ENCODE measurements at places on chromosomes 4 and X. TPM values are rescaled to one million over a fixed set of nuclear protein-coding genes. Genes with fewer than 3 reads are reported as not detected.

DNA sequence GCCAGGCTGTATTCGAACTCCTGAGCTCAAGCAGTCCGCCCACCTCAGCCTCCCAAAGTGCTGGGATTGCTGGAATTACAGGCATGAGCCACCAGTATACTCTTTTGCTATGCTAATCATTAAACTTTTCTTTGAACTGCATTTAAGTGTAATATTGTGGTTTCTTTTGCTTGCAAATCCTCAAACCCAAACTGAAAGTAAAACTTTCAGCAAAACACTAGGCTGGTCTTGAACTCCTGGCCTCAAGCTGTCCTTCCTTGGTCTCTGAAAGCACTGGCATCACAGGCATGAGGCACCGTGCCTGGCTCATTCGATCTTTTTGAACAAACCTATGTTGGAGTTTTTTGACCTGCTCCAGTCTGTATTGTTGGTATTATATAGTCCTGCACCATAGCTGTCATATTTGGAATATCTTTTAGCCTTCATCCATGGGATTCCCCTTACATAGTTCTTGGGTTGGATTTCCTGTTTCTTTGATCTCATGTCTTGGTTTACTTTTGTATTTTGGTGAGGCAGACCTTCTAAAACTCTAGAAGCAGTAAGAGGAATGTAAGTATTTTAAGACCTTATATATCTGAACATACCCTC is 34.1 kb downstream of the MOB1B start:
- no peak overlapping the region for H3K4me3 ChIP-seq
- H3K4me1 ChIP-seq = peaks cover 3% of the 10 kb centered on the region
- H3K36me3 ChIP-seq = no peaks in the 10 kb centered on the region
- no peaks in the 10 kb centered on the region for H3K27me3 ChIP-seq
- peak; percentile 61 for DNase-seq

- no peak overlapping the region for H3K27ac ChIP-seq
- no peak for DNase-seq
- peaks cover under 1% of the 10 kb centered on the region for H3K4me1 ChIP-seq
- peaks cover 48% of the 10 kb centered on the region for H3K36me3 ChIP-seq
- no peaks in the 10 kb centered on the region for H3K27me3 ChIP-seq
These were observed 39.2 kb upstream of the MSANTD1 start for GRCh38 chr4:3209551-3210325.

DNA sequence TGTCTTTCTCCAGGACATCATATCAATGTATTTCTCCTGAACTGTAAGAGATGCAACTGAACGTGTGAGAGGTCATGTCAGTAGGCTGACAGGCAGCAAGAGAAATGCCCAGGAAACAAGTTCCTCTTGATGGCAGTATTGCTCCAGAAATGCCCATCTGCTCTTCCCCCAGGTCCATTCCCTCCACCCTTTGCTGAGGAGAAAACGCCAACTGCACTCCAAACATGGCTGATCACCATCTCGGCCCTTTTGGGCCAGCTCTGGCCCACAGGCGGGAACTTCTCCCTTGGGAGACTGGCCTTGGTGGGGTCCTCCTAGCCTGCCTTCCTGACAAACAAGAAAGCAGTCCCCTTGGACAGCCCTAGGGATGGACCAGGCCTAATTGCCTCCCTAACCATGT is 276.5 kb upstream of the AGTR2 start:
- H3K27ac ChIP-seq = no peak overlapping the region
- H3K36me3 ChIP-seq = no peaks in the 10 kb centered on the region
- peak; percentile 33 for DNase-seq

- no peak overlapping the region for H3K27ac ChIP-seq
- no peaks in the 10 kb centered on the region for H3K27me3 ChIP-seq
- no peaks in the 10 kb centered on the region for H3K4me1 ChIP-seq
- no peak for DNase-seq
These were observed 13.6 kb downstream of the AMTN start for GRCh38 chr4:70531981-70532380.

DNA sequence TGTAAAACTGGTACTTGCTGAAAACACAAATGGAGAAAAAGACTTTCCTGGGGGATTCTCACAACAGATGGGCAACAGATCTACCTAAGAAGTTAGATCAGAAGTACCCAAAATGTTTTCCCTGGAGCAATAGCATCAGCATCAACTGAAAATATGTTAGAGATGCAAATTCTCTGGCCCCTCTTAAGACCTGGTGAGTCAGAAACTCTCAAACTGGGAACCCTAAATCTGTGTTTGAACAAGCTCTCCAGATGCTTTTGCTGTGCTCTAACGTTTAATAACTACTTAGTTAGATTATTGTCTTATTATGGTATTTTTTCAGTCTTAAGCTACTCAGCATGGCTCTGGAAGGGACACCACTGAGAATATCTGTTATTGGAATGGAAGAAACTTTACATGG is 55.2 kb upstream of the TRPC3 start:
- DNase-seq = peak; percentile 63
- peaks cover 20% of the 10 kb centered on the region for H3K4me1 ChIP-seq
- no peaks in the 10 kb centered on the region for H3K36me3 ChIP-seq
- no peak overlapping the region for H3K27ac ChIP-seq
- no peaks in the 10 kb centered on the region for H3K27me3 ChIP-seq

- H3K27ac ChIP-seq = peak overlapping the region; percentile 30
- no peak overlapping the region for H3K4me3 ChIP-seq
- peaks cover 7% of the 10 kb centered on the region for H3K36me3 ChIP-seq
- H3K27me3 ChIP-seq = no peaks in the 10 kb centered on the region
- peaks cover 9% of the 10 kb centered on the region for H3K4me1 ChIP-seq
These were observed 65.9 kb downstream of the VEGFC start for GRCh38 chr4:176726803-176727202.

GRCh38 chr4:121951521-121952110 is at the start of gene TRPC3:
Gene TRPC3, minus strand, starts transcription at chr4:121952060. Its CDS starts 380 bp downstream, at chr4:121951680.
- peak within 1 kb of the TSS; percentile 76 for H3K4me3 ChIP-seq
- peak; percentile 25 for DNase-seq
- no peaks in the 10 kb centered on the region for H3K27me3 ChIP-seq
- no peaks in the 10 kb centered on the region for H3K36me3 ChIP-seq
- H3K4me1 ChIP-seq = no peaks in the 10 kb centered on the region

GRCh38 chr4:44760142-44760898 is 34.0 kb upstream of the GNPDA2 start:
- no peaks in the 10 kb centered on the region for H3K36me3 ChIP-seq
- no peaks in the 10 kb centered on the region for H3K27me3 ChIP-seq
- H3K4me3 ChIP-seq = no peak overlapping the region

GRCh38 chr4:160372390-160372789 is 1269.5 kb downstream of the RAPGEF2 start:
- no peaks in the 10 kb centered on the region for H3K36me3 ChIP-seq
- no peak for DNase-seq
- no peak overlapping the region for H3K4me3 ChIP-seq
- H3K27ac ChIP-seq = no peak overlapping the region

DNA sequence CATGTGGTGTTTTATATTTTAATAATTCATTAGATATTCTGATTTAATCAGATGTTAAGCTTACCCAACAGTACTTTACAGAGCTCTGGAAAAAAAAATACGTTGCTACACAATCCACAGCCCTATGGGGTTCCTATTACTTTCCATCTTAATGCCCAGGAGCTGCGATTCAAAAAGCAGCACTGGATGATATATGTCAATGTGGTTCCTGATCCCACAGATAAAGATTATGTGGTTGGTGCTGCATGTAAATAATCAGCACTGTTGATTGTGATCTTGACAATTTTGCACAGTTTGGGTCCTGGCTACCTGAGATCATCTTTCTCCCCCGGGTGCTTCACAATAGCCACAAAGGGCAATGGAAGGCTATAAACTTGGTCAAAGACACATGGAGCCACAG is 72.7 kb upstream of the DCLK2 start:
- no peaks in the 10 kb centered on the region for H3K36me3 ChIP-seq
- no peak overlapping the region for H3K4me3 ChIP-seq
- no peak for DNase-seq
- no peak overlapping the region for H3K27ac ChIP-seq
- H3K4me1 ChIP-seq = peaks cover 22% of the 10 kb centered on the region

DNA sequence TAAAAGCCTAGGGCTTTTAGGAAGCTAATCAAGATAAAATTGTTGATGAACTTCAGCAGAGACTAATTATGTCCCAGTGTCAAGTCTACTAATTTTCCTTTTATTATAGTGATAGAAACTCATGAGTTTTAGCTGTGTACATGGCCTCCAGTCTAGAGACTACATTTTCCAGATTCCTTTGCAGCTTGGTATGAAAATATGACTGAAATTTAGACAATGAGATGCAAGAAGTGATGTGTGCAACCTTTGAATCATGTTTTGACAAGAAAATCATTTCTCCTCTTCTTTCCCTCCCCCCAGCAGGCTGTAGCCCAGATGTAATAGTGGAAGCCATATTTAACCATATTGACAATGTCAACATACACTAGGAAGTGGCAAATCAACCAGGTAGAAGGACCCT is 30.3 kb upstream of the IL13RA2 start:
- DNase-seq = no peak
- H3K36me3 ChIP-seq = no peaks in the 10 kb centered on the region
- H3K4me3 ChIP-seq = no peak overlapping the region
- H3K27ac ChIP-seq = no peak overlapping the region
- H3K4me1 ChIP-seq = no peaks in the 10 kb centered on the region

DNA sequence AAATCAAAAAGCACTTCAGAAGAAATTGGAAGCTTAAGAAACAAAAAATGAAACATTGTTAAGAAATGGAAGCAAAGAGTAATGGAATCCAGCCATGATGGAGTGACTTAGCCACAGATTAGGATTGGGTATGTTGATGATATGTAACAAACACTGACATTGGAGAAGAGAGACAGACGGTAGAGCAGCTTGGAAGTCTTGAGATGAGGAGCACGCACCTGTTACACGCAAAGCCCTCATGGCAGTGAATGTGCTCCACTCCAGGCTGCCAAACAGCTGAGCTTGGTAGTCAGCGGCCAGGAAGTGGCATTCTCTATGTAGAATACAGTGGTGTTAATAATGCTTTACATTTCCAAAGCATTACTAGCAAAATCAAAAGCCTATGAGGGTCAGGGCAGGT is 56.9 kb upstream of the GPRIN3 start:
- no peak overlapping the region for H3K27ac ChIP-seq
- H3K4me1 ChIP-seq = no peaks in the 10 kb centered on the region

- H3K27me3 ChIP-seq = no peaks in the 10 kb centered on the region
- no peak for DNase-seq
- no peaks in the 10 kb centered on the region for H3K36me3 ChIP-seq
- H3K4me1 ChIP-seq = no peaks in the 10 kb centered on the region
- H3K4me3 ChIP-seq = no peak overlapping the region
- no peak overlapping the region for H3K27ac ChIP-seq
These were observed 975.2 kb downstream of the STIM2 start for GRCh38 chr4:27835851-27836250.

DNA sequence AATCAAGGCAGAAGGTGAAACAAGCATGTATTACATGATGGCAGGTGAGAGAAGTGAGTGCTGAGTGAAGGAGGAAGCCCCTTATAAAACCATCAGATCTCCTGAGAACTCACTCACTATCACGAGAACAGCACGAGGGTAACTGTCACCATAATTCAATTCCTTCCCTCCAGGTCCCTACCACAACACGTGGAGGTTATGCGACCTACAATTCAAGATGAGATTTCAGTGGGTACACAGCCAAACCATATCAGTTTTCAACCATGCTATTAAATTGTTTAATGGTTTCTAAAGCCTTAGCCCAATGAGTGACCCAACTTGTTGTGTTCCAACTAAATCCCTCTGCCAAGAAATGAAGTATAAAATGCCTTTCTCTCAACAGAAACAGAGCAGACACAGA is 519.8 kb downstream of the GBA3 start:
- no peaks in the 10 kb centered on the region for H3K4me1 ChIP-seq
- H3K27me3 ChIP-seq = no peaks in the 10 kb centered on the region
- no peaks in the 10 kb centered on the region for H3K36me3 ChIP-seq

DNA sequence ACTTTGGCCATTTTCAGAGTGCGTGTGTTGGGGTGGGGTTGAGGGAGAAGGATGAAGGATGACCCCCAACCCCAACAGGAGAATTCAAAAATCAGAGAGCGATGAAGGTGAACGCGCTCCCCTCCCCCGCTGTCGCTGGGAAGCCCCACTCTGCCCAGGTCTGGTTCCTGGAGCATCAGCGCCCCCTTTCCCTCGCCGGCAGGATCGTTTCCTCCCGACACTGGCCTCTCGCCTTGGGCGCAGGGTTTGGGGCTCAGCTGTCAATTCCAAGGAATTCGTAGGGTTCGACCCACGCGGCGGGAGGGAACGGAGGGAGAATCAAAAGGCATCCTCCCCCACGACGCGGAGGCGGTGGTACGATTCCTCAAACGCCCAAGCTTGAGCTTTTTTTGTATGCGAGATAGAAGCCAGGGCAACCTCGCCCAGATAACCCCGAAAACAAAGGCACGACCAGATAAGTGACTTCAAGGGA is 1.0 kb upstream of the PDGFRA start:
- H3K27me3 ChIP-seq = no peaks in the 10 kb centered on the region
- peaks cover 21% of the 10 kb centered on the region for H3K36me3 ChIP-seq
- H3K4me3 ChIP-seq = peak overlapping the region; percentile 89
- peaks cover 15% of the 10 kb centered on the region for H3K4me1 ChIP-seq

DNA sequence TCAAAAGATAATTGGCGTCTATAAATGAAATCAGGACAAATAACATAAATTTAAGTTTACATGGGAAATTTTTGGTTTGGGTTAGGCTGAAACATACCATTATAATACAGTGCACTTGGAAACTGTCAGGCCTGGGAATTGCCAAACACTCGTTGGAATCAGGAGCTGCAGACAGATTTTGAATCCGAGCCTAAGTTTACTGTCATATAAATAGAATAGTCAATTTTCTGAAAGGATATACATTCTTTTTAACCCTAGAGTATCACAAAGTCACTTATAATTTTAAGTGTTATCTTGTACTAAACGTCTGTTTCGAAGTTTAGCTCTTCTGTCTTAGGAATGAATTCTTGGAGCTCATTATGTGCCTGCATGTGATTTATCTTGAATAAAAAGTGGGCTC is 234.1 kb downstream of the VEGFC start:
- no peaks in the 10 kb centered on the region for H3K36me3 ChIP-seq
- no peaks in the 10 kb centered on the region for H3K27me3 ChIP-seq
- H3K27ac ChIP-seq = no peak overlapping the region
- H3K4me3 ChIP-seq = no peak overlapping the region

DNA sequence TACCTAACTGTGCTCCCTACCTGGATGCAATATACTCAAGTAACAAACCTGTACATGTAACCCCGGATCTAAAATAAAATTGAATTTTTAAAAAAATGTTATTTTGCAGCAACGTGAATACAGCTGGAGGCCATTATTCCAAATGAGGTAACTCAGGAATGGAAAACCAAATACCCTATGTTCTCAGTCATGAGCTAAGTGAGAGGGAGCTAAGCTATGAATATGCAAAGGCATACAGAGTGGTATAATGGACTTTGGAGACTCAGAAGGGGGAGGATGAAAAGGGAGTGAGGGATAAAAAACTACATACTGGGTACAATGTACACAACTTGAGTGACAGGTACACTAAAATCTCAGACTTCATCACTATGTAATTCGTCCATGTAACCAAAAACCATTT is 78.6 kb downstream of the CENPC start:
- peaks cover 2% of the 10 kb centered on the region for H3K4me1 ChIP-seq
- no peak overlapping the region for H3K4me3 ChIP-seq
- no peak overlapping the region for H3K27ac ChIP-seq

TEX13D gene
- polyA plus RNA-seq = not detected

NEUROG2 gene
- not detected for polyA plus RNA-seq

FUNDC2 gene
- 51.7 TPM for polyA plus RNA-seq

NUDT10 gene
- polyA plus RNA-seq = 0.91 TPM

TLR10 gene
- polyA plus RNA-seq = not detected

ODAM gene
- not detected for polyA plus RNA-seq

DMRTC1B gene
- polyA plus RNA-seq = not detected

Data from IMR-90 (cell line).